ENCODE measurements at places on chromosomes 5 and 9.

DNA sequence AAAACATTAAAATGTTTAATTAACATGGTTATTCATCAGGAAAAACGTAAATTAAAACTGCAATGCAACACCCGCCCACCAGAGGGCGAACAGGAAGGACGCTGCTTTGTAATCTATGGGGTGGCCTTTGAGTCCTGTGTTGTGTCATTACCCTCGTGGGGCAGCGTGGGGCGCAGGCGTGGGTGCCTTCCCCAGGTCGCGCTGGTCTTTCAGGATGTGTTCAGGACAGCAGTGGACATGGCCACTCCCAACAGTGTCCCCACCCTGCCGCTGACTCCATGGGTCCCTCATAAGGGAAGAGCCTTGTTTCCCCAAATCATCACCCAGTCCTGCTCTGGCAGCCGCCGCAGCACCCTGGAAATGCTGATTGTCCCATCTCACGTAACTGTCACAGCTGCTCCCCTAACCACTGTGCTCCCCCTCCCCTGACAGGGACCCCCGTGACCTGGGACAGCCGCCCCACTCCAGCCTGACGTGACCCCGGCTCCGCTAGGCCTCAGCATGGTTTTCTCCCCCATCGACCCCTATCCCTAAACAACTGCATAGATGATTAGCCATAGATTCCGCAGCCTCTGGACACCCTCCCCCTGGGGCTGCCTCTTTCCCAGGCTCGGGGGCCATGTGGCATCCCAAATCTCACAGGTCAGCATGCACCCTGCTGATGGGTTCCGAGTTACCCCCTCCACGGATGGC lies 36.4 kb downstream of the GLT6D1 start:
- no peak overlapping the region for H3K27ac ChIP-seq
- H3K27me3 ChIP-seq, result no peaks in the 10 kb centered on the region
- peak; percentile 42 for DNase-seq
- H3K4me3 ChIP-seq, result no peak overlapping the region

DNA sequence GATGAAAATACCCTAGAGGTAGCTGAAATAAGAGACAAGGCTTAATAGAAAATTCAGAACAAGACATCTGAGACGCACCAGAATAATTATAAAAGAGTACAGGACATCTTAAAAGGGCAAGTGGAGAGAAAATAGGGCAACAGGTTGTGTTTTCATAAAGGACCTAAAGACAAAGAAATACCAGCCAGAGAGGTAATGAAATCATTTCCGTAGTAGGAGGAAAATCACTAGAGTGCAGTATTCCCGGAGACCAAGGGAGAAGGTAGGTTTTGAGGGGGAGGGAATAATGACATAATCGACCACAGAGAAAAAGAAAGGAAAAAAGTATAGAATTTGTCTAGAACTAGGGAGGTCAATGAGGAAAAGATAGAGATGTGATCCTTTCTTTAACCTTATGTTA lies 26.2 kb upstream of the CTNNAL1 start:
- H3K27ac ChIP-seq, result no peak overlapping the region
- DNase-seq, result no peak
- no peaks in the 10 kb centered on the region for H3K27me3 ChIP-seq
- H3K4me3 ChIP-seq, result no peak overlapping the region

GRCh38 chr5:116951219-116951618 lies 376.6 kb upstream of the SEMA6A start:
- no peak overlapping the region for H3K27ac ChIP-seq
- H3K4me3 ChIP-seq, result no peak overlapping the region
- H3K36me3 ChIP-seq, result no peaks in the 10 kb centered on the region
- no peaks in the 10 kb centered on the region for H3K4me1 ChIP-seq
- no peak for DNase-seq

DNA sequence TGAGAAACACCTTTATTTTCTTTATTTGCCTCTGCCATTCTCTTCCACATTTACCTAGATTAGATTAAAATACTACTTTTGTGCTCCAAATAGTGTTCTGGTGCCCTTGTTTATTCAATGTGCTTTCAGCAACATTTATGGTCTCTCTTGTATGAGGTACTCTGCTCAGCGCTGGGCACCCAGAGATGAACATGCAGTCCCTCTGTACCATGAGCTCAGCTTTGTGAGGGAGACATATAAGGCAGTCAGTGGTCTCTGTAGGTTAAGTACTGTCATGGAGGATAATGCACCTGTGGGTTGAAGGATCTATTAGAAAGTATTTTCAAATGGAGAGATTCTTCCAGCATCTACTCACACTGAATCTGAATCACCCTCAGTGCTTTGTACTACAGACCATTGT lies 176.5 kb downstream of the TAF11L14 start:
- no peak for DNase-seq
- H3K27me3 ChIP-seq, result no peaks in the 10 kb centered on the region
- H3K4me3 ChIP-seq, result no peak overlapping the region

- no peaks in the 10 kb centered on the region for H3K36me3 ChIP-seq
- no peaks in the 10 kb centered on the region for H3K27me3 ChIP-seq
- no peak overlapping the region for H3K27ac ChIP-seq
- no peak overlapping the region for H3K4me3 ChIP-seq
- no peaks in the 10 kb centered on the region for H3K4me1 ChIP-seq
These were observed 10.4 kb downstream of the AMACR start for GRCh38 chr5:33997331-33997983.

All from CD8-positive, alpha-beta memory T cell (primary cell).